Chondrocyte (in vitro differentiated cells): ENCODE measurements at places on chromosomes 3 and 15. TPM values are rescaled to one million over a fixed set of nuclear protein-coding genes. Genes with fewer than 3 reads are reported as not detected.
A peak's percentile ranks its signal among the peaks of the same experiment; 100 is the strongest.

TRAK1 gene
- 38.1 to 53.7 TPM (median 51.2 TPM) in 3 replicates for total RNA-seq

TRIM42 gene
- not detected in 3 replicates for total RNA-seq

RABL3 gene
- total RNA-seq: 17.0 to 22.5 TPM (median 17.1 TPM) in 3 replicates

CD86 gene
- not detected in 3 replicates for total RNA-seq

CHRM5 gene
- total RNA-seq: not detected in 3 replicates

ITIH1 gene
- not detected in 3 replicates for total RNA-seq

AP3B2 gene
- total RNA-seq: 0.80 to 0.97 TPM in 2 of 3 replicates, not detected in the other

PLSCR5 gene
- total RNA-seq: not detected in 3 replicates

SEMA3B gene
- 9.6 to 16.4 TPM (median 14.9 TPM) in 3 replicates for total RNA-seq

CCRL2 gene
- not detected in 3 replicates for total RNA-seq

ABCC5 gene
- 22.0 to 26.8 TPM (median 23.8 TPM) in 3 replicates for total RNA-seq

FBXW12 gene
- not detected in 3 replicates for total RNA-seq

NAALADL2 gene
- total RNA-seq: 5.1 to 19.8 TPM (median 8.0 TPM) in 3 replicates

SIDT1 gene
- total RNA-seq: not detected in 3 replicates

GRK7 gene
- not detected in 3 replicates for total RNA-seq

BNIP2 gene
- total RNA-seq: 55.7 to 59.2 TPM (median 58.1 TPM) in 3 replicates

DNAJA4 gene
- total RNA-seq: 0.26 to 0.27 TPM in 2 of 3 replicates, not detected in the other

MYO5C gene
- 0.79 to 2.7 TPM (median 1.4 TPM) in 3 replicates for total RNA-seq

PLCH1 gene
- 0.07 to 0.17 TPM in 2 of 3 replicates, not detected in the other for total RNA-seq

CTXND1 gene
- total RNA-seq: not detected in 3 replicates

- H3K27ac ChIP-seq: no peak overlapping the region
- H3K4me3 ChIP-seq: no peak overlapping the region
- H3K27me3 ChIP-seq: no peaks in the 10 kb centered on the region
- peaks cover 17% of the 10 kb centered on the region for H3K36me3 ChIP-seq
Observed at GRCh38 chr15:101171954-101172353, 79.9 kb downstream of the CHSY1 start.

GRCh38 chr15:28014623-28015200 is 84.4 kb downstream of the OCA2 start:
- no peak overlapping the region for H3K27ac ChIP-seq
- H3K27me3 ChIP-seq: no peaks in the 10 kb centered on the region
- no peaks in the 10 kb centered on the region for H3K36me3 ChIP-seq
- H3K4me3 ChIP-seq: no peak overlapping the region

GRCh38 chr3:87318617-87319021 is 42.2 kb upstream of the POU1F1 start:
- H3K36me3 ChIP-seq: no peaks in the 10 kb centered on the region
- H3K27me3 ChIP-seq: peaks cover 40% of the 10 kb centered on the region

GRCh38 chr15:80730387-80730786 is 35.3 kb downstream of the ABHD17C start:
- H3K4me1 ChIP-seq: peaks cover 36% of the 10 kb centered on the region
- DNase-seq: no peak
- no peak overlapping the region for H3K27ac ChIP-seq
- H3K4me3 ChIP-seq: no peak overlapping the region
- peaks cover 2% of the 10 kb centered on the region for H3K36me3 ChIP-seq

GRCh38 chr3:9549600-9549999 is 4.0 kb downstream of the LHFPL4 start:
- H3K27me3 ChIP-seq: peaks cover 61% of the 10 kb centered on the region
- H3K36me3 ChIP-seq: peaks cover 3% of the 10 kb centered on the region
- no peak overlapping the region for H3K27ac ChIP-seq
- H3K4me1 ChIP-seq: peaks cover 3% of the 10 kb centered on the region

DNA sequence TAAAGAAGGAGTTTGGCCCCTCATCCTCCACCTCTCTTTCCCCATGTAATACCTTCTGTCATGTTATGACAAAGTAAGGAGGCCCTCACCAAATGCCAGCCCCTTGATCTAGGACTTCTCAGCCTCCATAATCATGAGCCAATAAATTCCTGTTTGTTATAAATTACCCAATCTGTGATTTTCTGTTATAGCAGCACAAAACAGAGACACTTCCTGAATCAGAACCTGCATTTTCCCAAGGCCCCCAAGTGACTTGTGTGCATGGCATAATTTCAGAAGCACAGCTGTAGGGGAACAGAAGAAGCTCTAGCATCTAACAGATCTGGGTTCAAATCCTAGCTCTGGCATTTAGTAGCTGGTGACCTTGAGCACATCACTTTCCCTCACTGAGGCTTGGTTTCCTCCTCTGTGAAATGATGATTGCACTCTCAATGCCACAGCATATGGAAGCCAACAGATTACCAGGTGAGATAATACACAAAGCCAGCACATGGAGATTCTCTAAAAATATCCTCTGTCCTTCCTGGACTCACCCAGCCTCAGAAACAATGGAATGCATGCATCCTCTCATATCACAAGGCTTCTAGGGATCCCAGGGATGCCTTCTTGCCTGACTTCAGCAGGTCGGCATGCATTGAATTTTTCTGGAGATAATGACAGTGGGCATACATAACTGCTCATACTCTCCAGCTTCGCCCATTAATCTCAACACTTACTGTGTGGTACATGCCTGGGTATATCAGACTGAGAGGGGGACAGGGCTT is 26.3 kb downstream of the TLNRD1 start:
- no peak for DNase-seq
- H3K27ac ChIP-seq: no peak overlapping the region
- peaks cover 27% of the 10 kb centered on the region for H3K4me1 ChIP-seq
- H3K27me3 ChIP-seq: no peaks in the 10 kb centered on the region
- no peak overlapping the region for H3K4me3 ChIP-seq

- no peak for DNase-seq
- no peaks in the 10 kb centered on the region for H3K27me3 ChIP-seq
Observed at GRCh38 chr15:36284911-36285310, 294.5 kb upstream of the CDIN1 start.

GRCh38 chr3:169755488-169755887 is 9.4 kb downstream of the TERC start:
- no peak overlapping the region for H3K4me3 ChIP-seq
- H3K4me1 ChIP-seq: peaks cover 4% of the 10 kb centered on the region
- H3K27me3 ChIP-seq: peaks cover 11% of the 10 kb centered on the region
- H3K36me3 ChIP-seq: no peaks in the 10 kb centered on the region
- no peak for DNase-seq

- no peak overlapping the region for H3K27ac ChIP-seq
- no peak overlapping the region for H3K4me3 ChIP-seq
- peaks cover 10% of the 10 kb centered on the region for H3K36me3 ChIP-seq
- no peaks in the 10 kb centered on the region for H3K27me3 ChIP-seq
Observed at GRCh38 chr3:112531358-112531781, 30.4 kb downstream of the ATG3 start.

GRCh38 chr15:86001200-86001599 is 78.5 kb upstream of the AGBL1 start:
- no peak overlapping the region for H3K4me3 ChIP-seq
- no peaks in the 10 kb centered on the region for H3K4me1 ChIP-seq
- H3K27ac ChIP-seq: no peak overlapping the region
- H3K27me3 ChIP-seq: peaks cover 7% of the 10 kb centered on the region
- DNase-seq: no peak

- H3K4me1 ChIP-seq: peaks cover 54% of the 10 kb centered on the region
- H3K27ac ChIP-seq: no peak overlapping the region
- DNase-seq: no peak
- no peaks in the 10 kb centered on the region for H3K36me3 ChIP-seq
- no peaks in the 10 kb centered on the region for H3K27me3 ChIP-seq
Observed at GRCh38 chr3:52025453-52025852, 29.8 kb upstream of the RPL29 start.

- no peak overlapping the region for H3K4me3 ChIP-seq
- H3K4me1 ChIP-seq: peaks cover 50% of the 10 kb centered on the region
- no peaks in the 10 kb centered on the region for H3K27me3 ChIP-seq
- peaks cover 2% of the 10 kb centered on the region for H3K36me3 ChIP-seq
Observed at GRCh38 chr3:188417271-188417696, 263.3 kb downstream of the LPP start.

- no peaks in the 10 kb centered on the region for H3K27me3 ChIP-seq
- H3K4me1 ChIP-seq: peaks cover 53% of the 10 kb centered on the region
- peak overlapping the region; percentile 83 for H3K27ac ChIP-seq
- H3K36me3 ChIP-seq: peaks cover 3% of the 10 kb centered on the region
Observed at GRCh38 chr3:25448750-25449692, 21.0 kb downstream of the RARB start.

DNA sequence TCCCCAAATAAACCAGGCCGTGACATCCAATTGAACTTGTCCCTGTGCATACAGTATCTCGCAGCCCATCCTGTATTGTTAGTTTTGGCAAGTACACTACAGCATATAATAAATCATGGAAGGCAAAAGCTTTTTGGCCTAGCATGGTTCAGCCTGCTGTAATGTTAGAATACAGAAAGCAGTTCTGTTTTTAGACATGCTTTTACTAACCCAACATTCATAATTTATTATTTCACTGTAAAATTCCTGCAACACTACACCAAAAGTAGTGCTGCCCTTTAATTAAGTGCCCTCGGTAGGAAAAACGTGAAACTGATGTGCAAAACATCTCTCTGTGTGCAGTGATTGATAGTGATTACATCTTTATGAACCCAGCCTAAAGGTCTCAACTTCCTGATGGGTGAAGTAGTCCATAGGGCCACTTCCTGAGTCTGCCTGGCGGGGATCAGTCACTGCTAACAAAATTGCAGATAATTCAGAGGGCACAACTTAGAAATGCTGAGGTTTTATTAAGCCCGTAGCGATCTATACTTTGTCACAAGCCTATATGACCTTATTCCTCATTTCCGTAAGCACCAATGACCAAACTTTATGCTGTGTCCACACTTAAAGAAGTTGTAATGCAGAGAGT is 227.8 kb downstream of the CDIN1 start:
- H3K27ac ChIP-seq: no peak overlapping the region
- no peak overlapping the region for H3K4me3 ChIP-seq
- DNase-seq: no peak
- no peaks in the 10 kb centered on the region for H3K4me1 ChIP-seq
- no peaks in the 10 kb centered on the region for H3K27me3 ChIP-seq

- no peaks in the 10 kb centered on the region for H3K27me3 ChIP-seq
- DNase-seq: no peak
- peaks cover 48% of the 10 kb centered on the region for H3K4me1 ChIP-seq
- no peak overlapping the region for H3K4me3 ChIP-seq
Observed at GRCh38 chr3:125322166-125322565, 53.0 kb downstream of the ZNF148 start.

- H3K27me3 ChIP-seq: no peaks in the 10 kb centered on the region
- no peak for DNase-seq
- H3K4me1 ChIP-seq: peaks cover under 1% of the 10 kb centered on the region
- H3K4me3 ChIP-seq: no peak overlapping the region
Observed at GRCh38 chr3:156957715-156958114, 131.6 kb downstream of the LEKR1 start.

DNA sequence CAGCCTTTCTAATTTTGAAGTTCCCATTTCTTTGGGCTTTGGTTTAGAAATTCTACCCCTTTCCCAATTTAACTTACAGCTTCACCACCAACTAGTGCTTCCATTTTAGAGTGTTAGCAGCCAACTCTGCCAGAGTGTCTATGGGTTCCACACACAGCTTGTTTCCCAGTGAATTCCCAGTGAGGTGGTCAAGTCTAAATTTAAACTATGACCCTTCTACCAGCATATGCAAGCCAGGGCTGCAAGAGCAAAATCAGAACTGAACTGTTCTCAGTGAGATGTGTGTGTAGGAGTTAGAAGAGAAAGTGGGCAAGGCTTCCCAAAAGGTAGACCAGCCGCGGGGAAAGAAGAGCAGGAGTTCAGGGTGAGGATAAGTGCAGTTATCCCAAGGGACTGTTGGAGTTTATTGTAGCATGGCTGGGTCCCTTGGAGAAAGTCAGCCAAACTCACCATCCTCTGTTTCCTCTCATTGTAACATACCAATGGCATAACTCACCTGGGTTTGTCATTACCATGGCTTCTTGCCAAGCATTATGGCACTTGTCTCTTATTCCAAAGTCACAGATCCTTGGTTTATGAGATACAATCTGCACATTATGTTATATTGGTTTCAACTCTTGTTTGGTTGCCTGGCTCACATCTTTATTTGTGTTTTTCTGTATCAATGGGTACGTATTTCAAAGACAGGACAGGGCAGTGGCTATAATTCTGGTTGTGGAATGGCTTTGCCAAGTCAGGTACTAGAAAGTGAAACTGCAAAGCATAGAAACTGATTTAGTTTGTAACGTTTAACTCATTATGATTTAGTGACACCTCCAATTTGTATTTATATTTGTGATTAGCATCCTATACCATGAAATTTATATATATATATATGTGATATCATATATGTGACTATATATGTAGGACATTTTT is 130.2 kb upstream of the UMPS start:
- H3K4me3 ChIP-seq: no peak overlapping the region
- peaks cover 11% of the 10 kb centered on the region for H3K4me1 ChIP-seq
- H3K36me3 ChIP-seq: no peaks in the 10 kb centered on the region
- no peaks in the 10 kb centered on the region for H3K27me3 ChIP-seq
- no peak for DNase-seq

- H3K36me3 ChIP-seq: no peaks in the 10 kb centered on the region
- no peak for DNase-seq
- H3K27me3 ChIP-seq: no peaks in the 10 kb centered on the region
- no peaks in the 10 kb centered on the region for H3K4me1 ChIP-seq
- H3K4me3 ChIP-seq: no peak overlapping the region
Observed at GRCh38 chr3:43910750-43911149, 220.0 kb downstream of the ABHD5 start.

- H3K4me1 ChIP-seq: peaks cover 3% of the 10 kb centered on the region
- H3K27ac ChIP-seq: no peak overlapping the region
- H3K27me3 ChIP-seq: no peaks in the 10 kb centered on the region
- no peak overlapping the region for H3K4me3 ChIP-seq
Observed at GRCh38 chr3:145698250-145698649, 462.7 kb downstream of the PLOD2 start.

- H3K4me1 ChIP-seq: no peaks in the 10 kb centered on the region
- H3K36me3 ChIP-seq: peaks cover 3% of the 10 kb centered on the region
- peaks cover 47% of the 10 kb centered on the region for H3K27me3 ChIP-seq
- no peak overlapping the region for H3K27ac ChIP-seq
- DNase-seq: peak; percentile 58
Observed at GRCh38 chr3:126136428-126137220, 43.8 kb downstream of the ALDH1L1 start.

DNA sequence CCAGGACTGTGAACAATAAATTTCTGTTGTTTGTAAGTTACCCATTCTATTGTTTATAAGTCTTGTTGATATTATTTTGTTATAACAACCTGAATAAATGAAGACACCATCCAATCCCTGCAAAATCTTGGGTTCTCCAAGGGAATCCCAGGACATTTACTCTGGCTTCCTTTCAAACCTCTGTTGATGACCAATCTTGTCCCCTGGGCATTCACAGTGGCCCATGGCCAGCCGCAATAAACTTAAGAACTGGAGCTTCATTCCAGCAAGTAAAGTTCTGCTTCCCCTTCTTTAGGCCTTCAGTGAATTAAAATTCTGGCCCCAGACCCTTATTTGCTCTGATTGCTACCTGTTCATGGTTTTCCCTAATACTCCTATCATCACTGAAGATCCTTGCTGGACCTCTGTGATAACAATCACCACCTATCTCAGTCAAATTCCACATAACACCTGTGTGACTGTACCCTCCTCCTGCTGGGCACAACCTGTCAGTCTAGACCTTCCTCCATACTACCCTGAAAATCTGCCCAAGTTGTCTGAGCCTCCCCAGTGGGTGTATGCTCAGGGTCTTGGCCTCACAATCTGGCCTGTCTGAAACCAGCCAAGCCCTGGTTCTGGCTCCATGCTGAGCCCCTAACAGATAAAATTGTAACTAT is 153.1 kb downstream of the SEMA6D start:
- peak overlapping the region; percentile 93 for H3K27ac ChIP-seq
- no peak overlapping the region for H3K4me3 ChIP-seq
- no peak for DNase-seq
- H3K27me3 ChIP-seq: no peaks in the 10 kb centered on the region
- H3K36me3 ChIP-seq: peaks cover 1% of the 10 kb centered on the region
- peaks cover 48% of the 10 kb centered on the region for H3K4me1 ChIP-seq

GRCh38 chr15:88029696-88030095 is 226.8 kb downstream of the NTRK3 start:
- H3K4me3 ChIP-seq: no peak overlapping the region
- DNase-seq: no peak
- no peak overlapping the region for H3K27ac ChIP-seq
- H3K4me1 ChIP-seq: no peaks in the 10 kb centered on the region
- no peaks in the 10 kb centered on the region for H3K36me3 ChIP-seq
